ENCODE measurements at places on chromosomes 2 and 18.

DNA sequence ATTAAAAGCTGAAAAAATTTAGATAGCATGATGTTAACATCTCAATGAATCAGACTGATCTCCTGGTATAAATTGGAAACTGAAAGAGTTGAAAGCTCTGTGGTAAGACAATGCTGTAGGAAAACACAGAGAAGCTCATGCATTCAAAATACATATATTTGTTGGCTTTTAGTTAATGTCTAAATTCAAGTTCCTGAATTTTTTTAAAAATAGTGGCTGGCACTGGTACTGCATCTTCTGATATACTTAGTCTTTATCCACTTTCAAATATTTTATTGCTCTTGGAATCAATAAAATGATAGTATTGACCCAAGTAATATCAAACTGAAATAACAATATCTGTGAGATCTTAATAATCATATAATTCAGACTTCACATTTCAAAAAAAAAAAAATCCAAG, 151.4 kb upstream of the FIGN start:
- no peak for DNase-seq

GRCh38 chr2:122681626-122682025, 926.2 kb downstream of the TSN start:
- no peak for DNase-seq

DNA sequence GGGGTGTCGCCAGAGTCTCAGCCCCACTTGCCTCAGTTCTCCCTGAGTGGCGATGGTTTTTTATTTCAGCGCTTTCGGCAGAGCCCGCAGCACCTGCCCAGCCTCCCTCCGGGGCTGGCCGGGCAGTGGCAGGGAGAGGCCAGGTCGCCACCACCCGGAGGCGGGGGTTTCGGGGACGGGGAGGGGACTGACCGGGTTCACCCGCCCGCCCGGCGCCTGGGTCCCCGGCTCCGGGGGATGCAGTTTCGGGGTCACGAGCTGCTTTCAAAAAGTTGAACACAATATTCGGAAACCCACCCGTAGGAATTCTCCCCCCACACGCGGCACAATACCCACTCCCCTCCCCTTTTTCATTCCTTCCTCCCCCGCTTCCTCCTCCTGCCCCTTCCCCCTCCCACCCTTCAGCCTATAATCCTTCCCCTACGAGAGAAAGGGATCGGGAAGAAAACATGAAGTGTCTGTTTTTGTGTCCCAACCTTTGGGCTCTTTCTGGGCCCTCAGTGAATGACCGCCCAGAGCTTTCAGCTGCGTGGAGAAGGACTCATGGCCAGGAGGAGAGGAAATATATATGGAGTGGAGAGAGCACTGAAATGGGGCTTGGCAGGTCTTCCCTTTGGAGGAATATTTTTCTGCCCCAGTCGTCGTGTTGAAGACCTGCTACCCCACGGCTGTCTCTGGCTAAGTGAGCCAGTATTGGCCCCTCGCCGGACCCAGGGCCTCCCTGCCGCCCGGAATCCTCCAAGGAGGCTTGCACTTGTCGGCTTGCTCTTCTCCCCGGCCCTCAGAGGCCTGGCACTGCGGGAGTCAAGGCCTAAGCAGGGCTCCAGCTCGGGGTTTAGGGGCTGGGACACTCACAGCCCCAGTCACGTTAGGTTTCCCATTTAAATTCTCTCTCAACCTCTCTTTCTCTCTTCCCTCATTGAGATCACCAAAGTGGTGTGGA, 2.1 kb upstream of the SIX3 start:
- no peak for DNase-seq

- no peak for DNase-seq
These were observed 118.9 kb downstream of the CCDC102B start for GRCh38 chr18:68916734-68917133.

- DNase-seq: no peak
These were observed 731.1 kb upstream of the SLC8A1 start for GRCh38 chr2:41182961-41183360.

DNA sequence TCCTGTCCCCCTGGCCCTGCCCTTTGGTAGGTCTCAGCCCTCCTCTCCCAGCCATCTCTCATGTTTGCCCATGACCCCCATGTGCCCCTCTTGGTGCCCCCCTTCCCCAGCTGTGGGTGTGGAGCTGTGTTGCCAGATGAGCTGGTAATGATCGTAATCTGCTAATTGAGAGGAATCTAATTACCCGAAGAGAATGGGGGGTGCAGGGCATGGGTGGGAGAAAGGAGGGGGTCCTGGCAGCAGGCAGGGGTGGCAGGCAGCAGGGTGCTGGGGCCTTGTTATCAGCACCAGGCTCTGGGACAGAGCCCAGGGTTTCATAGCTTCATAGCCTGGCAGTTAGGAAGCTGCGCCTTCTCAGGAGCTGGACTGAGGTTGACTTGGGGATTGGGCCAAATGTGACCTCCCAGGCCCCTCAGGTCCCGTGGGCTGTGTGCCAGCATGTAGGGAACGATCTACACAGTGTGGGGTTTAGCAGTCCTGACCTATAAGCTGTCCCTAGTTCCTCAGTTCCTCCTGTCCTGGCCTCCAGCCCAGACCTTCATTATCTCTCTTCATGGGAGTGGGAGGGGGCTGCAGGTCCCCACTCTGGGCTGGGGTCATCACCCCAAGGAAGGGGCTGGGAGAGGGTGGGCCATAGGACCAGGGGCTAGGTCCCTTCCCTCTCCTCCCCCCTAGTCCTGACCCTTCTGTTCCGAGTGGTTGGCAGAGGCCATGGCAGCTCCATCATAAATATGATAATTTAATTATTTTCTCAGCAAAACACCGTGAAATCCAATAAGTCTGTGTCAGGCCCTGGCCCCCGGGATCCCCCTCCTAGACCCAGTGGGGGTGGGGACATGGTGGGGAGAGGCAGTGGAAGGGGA, 6.5 kb upstream of the ASIC4 start:
- DNase-seq: no peak

GRCh38 chr2:205990104-205990503, 95.9 kb downstream of the INO80D start:
- DNase-seq: no peak

DNA sequence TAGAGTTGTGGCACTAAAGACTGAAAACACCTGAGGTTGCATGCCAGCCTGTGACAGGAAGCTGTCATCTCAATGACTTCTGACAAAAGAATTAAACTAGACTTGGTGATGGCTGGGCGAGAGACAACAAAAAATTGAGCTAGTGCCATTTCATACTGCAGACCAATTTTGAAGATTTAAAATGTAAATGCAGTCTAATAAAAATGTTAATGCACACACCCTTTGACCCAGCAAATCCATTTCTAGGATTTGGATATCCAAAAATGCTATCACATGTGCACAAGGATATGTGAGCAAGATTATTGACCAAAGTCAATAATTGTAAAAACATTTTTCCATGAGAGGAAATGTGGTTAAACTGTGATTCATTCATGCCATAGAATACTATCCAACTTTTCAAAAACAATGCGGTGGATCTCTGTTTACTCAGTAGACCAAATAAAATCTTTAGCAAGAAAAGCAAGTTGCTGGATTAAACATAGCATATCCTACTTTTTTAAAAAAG, 5.6 kb downstream of the FBXO36 start:
- no peak for DNase-seq

DNA sequence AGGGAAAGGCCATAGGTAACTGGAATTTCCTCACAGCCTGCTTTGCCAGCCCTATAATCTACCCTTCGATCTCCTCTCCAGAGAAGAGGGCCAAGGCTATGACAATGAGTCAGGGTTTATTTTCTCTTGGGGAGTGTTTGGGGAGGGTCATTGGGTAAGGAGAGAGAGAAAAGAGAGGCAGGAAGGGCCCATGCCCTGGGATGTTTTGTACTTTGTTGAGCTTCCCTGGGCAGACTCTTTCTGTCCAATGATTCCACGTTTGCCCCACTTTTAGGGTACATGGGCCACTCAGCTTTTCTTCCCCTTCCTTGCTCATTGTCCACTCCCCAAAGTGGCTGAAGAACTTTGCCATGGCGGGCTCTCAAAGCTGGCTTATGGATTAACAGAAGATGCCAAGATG, 224.2 kb downstream of the ALK start:
- no peak for DNase-seq

DNA sequence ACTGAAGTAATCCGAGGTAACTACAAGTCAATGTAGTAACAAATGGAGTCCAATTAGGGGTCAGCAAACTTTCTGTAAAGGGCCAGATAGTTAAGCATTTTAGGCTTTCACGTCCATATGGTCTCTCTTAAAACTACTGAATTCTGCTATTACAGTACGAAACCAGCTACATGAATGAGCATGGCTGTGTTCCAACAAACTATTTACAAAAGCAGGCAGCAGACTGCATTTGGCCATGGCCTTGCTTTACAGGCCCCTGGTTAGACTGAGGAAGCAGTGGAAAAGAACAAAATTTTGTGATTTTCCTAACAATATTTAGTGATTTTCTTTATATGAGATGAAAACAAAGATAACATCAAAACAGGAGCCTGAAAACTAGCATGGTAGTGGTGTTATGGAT, 64.0 kb downstream of the RTN4 start:
- no peak for DNase-seq

GRCh38 chr2:43152186-43152585, 74.2 kb downstream of the ZFP36L2 start:
- no peak for DNase-seq

DNA sequence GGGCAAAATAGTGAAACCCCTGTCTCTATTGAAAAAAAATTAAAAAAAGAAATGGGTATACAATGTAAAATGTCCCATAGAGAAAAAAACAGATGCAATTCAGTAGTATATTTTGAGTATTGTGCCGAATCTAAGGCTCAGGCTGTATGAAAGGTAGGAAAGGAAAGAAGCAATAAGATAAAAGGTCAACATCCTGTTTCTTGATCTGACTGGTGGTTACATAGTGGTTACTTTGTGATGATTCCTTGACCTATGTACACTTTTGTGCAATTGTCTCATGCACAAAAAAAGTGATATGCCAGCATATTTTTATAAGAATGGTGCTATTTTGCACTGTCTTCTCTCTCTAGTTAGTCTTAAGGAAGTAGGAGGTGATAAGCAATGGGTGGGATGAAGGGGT, 1333.7 kb upstream of the TMEFF2 start:
- no peak for DNase-seq

DNA sequence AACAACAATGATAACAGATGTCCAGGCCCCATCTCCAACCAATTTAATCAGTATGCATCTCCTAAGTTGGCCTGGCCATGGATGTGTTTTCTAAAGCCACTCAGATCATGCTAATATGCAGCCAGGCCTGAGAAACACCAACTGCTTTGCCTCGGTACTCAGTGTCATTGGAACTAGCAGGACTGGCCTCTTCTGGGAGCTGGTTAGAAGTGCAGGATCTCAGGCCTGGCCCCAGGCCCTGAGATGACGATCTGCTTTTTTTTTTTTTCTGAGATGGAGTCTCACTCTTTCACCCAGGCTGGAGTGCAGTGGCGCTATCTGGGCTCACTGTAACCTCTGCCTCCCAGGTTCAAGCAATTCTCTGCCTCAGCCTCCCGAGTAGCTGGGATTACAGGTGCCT, 69.1 kb downstream of the IRS1 start:
- DNase-seq: no peak

DNA sequence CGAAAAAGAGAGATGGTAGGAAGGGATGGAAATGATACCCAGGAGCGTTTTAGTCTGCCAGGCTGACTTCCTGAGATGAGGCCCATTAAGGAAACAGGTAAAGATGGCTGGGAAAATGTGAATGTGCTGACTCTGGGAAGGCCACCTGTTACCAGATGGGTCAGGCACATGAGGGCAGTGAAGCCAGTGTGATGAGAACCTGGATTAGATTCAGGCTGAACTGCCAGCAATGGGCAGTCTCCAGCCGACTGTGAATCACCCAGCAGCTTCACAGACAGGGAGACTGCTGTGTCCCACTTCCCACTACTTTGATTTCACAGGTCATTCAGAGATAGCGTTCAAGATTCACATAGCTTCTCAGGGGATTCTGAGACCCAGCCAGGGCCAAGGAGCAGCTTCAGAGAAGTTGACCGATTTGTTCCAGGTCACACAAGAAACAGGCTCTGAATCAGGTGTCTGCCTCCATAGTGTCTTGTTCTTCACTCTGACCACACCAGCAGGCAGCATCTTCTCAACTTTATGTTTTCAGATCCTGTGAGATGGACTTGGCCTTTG, 26.4 kb downstream of the CAPN13 start:
- DNase-seq: no peak

DNA sequence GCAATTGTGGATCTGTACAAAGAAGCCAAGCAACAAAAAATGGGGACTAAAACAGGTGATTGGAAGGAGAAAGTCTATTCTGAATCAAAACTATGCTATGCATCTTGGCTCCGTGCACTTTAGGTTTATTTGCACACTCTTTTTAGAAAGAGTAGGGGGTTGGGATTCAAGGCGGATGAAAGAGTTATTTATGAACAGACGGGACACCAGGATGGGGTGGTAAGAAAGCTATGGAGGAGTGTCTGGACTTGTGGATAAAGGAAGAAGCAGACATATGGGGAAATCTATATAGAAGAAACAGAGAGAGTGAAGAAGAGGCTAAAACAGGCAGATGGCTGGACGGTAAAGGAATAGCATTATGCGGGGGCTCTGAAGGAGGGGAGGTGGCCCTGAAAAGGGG, 57.8 kb downstream of the TCF4 start:
- DNase-seq: no peak

GRCh38 chr2:43220229-43220751, 6.1 kb downstream of the ZFP36L2 start:
- DNase-seq: no peak

- DNase-seq: peak; percentile 30
These were observed 640 bp downstream of the ROCK2 start for GRCh38 chr2:11343650-11344341.

GRCh38 chr2:197161774-197162173, 148.8 kb downstream of the ANKRD44 start:
- DNase-seq: no peak

DNA sequence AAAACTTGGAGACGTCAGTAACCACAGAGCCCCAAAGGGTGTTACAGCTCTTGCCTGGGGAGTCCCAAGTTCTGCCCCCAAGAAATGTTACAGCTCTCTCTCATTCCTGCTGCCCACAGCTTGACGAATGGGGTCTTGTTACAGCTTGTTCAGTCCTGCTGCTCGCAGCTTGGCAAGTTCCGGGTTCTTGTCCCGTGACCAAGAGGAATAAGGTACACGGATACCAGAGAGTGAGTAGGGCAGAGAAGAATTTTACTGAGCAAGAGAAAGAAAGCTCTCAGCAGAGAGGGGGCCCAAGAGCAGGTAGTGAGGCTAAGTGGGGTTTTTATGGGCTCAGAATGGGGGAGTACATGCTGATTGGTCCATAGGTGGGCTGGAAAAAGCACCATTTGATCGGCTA, 27.2 kb downstream of the SLC39A6 start:
- DNase-seq: no peak

- no peak for DNase-seq
These were observed 451.0 kb upstream of the SETBP1 start for GRCh38 chr18:44229693-44230108.

DNA sequence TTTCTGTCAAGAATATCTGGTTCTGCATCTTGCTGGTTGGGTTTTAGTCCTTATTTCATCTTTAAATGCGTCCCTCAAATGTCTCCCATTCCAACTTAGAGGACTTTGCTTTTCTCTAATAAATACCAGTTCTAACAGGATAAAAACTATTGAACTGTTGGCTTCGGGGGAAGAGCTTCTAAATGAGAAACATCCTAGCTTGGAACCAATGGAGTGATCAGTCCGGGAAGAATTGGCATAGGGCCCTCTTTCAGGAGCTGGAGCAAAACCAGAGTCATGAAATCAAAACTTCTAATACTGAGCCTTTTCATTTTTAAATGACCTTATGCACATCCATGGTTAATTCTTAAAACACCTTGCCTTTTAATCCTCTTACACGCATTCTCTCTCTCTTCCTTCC, 401.6 kb upstream of the SMIM21 start:
- DNase-seq: no peak

GRCh38 chr2:198116756-198117155, 312.4 kb downstream of the PLCL1 start:
- DNase-seq: no peak

All from activated T-cell treated with anti-CD3 and anti-CD28 coated beads for 48 hours (primary cell).